CD4-positive, alpha-beta memory T cell (primary cell): ENCODE measurements at places on chromosomes 7 and 10.

GRCh38 chr10:102919246-102919959, 1.3 kb downstream of the CNNM2 start:
- DNase-seq = no peak

DNA sequence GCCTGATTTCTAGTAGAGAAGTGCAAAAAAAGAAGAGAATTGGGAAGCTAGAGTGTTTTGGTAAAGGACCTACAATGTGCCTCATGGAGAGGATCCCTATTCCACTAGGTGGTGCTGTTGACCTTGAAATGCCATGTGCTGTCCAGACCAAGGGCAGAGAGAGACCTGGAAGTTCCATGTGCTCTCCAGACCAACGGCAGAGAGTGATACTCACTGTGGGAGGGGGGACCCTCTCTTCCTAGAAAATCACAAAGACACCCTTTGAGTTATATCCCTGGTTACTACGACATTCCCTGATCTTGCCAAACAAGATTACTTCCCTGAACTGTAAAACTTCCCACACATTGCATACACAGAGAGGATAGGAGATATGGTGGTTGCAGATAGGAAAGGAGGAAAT, 212.7 kb upstream of the ZNF804B start:
- peak; percentile 9 for DNase-seq

DNA sequence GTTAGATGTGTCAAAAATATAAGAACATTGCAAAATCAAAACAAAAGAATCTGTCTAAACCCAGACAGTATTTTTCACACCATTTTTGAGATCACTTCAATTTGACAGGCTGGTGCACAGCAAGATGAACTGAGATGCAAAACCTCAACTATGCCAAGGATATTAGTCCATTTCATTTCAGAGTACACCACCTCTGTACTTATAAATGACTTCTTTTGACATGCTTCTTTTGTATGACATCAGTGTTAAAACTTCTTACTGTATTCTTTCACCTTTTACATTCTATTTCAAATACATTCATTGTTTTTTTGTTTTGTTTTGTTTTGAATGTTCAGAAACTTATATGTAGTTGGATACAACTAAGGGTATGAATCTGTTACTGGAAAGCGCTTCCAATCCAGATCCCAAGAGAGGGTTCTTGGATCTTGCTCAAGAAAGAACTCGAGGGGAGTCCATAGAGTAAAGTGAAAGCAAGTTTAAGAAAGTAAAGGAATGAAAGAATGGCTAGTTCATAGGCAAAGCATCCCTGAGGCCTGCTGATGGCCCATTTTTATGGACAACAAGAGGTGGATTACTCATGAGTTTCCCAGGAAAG, 23.5 kb upstream of the GPR141 start:
- DNase-seq = no peak

DNA sequence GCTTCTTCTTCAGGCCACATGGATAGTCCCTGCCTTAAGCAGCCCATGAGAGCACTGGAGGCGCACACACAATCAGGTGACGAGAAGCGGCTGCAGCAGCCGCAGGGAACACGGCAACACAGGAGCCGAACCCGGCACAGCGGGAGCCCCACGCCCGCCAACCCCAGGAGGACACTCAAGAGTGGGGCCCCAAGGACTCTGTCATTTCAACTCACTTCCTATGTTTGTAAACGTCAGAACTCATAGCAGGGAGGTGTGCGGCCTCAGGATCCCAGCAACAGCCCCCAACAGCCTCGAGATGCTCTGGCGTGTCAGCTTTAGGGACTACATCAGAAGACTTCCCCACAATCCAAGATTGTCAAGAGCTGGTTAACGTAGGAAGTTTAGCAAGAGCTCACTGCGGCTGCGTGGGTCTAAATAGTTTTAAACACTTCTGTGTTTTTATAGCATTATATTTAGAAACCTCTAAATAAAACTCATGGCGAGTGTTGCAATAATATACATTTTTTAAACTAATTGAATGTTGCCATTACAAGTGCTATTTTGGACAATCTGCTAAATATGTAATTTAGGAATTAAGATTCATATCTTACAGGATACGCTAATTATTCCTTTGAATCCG, 123.4 kb downstream of the MAD1L1 start:
- DNase-seq = no peak

GRCh38 chr7:126948664-126949063, 304.1 kb downstream of the GRM8 start:
- no peak for DNase-seq

DNA sequence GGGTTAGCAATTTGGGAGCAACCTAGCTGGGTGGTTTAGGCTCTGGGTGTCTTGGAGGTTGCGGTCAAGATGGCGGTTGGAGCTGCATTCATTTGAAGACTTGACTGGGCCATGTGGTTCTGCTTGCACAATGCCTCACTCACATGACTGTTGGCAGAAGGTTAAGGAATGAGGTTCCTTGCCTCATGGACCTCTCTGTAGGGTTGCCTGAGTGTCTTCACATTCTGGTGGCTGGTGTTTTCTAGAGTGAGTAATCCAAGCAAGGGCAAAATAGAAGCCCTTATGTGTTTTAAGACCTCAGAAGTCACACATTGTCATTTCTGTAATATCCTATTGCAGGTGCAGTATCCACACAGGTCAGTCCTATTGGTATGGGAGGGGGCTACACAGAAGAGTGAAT, 52.0 kb downstream of the CDK14 start:
- no peak for DNase-seq

DNA sequence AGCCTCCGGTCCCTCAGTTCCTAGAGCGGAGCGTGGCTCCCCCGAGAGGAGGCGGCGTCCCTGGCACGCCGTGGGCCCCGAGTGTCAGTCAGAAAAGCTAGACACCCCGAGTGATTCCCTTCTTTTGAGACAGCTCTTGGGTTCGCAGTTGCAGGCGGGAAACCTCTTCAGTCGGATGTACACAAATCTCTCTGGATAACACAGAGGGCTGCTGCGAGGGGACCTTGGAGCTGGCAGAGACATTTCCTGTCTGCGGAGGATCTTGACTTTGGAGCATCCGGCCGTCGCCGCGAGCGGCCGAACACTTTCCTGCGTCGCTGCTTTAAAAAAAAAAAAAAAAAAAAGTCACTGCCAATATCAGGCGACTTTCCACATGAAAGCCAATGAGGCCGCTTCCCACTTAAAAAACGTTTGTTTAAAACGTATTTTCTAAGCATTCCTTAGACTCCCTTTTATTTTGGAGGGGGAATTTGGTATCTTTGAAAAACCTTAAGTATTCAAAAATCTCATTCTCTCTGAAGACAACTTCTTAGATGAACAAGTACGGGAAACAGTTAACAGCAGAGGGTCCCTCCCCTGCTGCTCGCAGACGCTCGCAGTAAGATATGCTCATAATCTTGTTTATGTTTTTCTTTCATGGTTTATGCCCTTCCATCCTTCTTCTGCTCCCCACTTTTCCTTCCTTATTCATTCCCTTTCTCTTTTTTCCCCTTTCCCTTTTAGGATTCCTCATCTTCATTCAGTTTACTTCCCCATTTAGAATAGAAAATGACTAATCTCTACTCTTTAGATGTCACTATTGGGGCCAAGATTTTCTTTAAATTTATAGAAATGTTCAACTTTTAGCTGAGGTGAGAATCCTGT, 10.0 kb downstream of the HHEX start:
- no peak for DNase-seq

- DNase-seq = no peak
Observed at GRCh38 chr10:123478116-123478515, 188.0 kb upstream of the GPR26 start.

DNA sequence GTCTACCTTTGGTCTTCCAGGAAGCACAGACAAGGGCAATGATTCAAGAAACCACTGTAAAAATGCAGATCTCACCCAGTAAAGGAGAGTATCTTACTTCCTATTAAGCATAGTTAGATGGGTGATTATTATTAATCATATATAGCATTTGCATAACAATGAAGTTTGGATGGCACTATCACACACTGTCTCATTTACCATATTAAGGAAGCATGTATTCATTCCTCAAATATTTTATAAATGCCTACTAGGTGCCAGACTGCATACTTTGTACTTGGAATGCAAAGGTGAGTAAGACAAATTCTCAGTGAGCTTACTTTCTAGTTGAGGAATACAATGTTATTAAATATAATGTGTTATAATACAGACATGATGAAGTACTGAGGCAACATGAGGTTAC, 53.9 kb upstream of the SKAP2 start:
- no peak for DNase-seq

DNA sequence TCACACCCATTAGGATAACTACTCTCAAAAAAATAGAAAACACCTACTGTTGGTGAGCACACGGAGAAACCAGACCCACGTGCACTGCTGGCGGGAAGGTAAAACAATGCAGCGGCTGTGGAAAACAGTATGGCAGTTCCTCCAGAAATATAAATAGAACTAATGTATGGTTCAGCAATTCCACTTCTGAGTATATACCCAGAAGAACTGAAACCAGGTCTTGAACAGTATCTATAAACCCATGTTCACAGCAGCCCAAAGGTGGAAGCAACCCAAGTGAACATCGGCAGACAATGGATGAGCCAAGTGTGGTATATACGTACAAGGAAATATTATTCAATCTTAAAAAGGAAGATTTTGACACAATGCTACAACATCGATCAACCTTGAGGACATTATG, 164.7 kb downstream of the ZMYND11 start:
- DNase-seq = no peak

DNA sequence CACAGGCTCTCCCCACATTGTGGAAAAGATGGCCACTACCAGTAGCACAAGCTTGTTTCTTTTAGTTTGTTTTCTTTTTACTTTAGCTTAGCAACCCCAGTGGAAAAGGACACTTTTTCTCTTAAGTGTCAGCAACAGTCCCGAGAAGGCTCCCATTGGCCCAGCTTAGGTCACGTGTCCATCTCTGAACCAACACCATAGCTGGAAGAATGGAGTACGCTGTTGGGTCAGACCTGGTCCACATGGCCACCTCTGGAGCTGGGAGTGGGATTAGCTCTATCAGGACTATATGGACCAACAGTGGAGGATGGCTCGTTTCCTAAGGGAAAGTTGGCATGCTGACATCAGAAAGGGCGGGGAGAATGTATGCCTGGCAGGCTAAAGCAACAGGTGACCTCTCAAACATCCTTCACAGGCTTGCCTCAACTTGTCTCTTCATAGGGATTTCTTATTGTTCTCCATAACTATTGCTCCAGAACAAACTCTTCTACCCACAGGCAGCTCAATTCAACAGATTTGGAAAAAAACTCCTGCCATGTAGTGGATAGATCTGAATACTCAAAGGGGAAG, 27.6 kb upstream of the NEUROG3 start:
- DNase-seq = no peak

DNA sequence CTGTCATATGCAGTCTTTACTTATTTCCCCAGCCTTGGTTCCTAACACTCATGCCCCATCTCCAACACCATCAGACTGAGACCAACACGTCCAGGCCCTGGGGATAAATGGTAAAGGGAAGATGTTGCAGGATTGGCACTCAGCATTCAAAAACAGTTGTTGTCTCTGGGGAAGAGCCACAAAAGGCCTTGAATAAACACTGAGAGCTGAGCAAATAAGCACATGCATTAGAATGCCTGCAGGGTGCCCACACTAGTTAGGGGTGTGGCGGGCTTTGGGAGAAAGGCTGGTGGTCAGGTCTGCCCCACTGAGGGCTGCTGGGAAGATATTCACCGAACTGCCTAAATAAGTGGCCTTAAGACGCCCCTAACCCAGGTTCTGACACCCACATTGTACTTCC, 391.0 kb downstream of the GFRA1 start:
- no peak for DNase-seq

DNA sequence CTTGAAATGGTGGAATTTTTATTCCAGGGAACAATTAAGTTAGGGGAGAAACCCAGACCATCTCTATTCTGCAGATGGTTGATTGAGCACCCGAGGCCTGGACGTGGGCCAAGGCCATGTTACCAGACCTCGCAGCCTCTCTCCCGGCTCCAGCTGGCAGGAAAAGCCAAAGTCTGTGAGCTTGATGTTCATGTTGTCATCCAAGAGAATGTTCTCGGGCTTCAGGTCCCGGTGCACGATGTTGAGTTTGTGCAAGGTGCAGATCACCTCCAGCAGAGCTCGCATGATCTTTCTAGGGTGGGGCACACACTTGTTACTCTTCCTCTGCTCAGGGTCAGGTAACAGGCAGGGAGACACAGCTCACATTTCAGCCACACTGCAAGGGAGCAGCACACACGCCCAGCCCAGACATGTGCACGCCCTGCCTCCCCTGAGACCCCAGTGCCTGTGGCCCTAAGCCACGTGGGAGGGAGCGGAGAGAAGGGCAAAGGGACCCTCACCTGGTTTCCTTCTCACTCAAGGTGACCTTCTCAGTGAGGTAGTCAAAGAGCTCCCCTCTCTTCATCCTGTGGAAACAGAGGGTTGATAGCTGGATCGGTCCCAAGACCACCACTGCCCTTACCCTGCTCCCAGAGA, 9.5 kb downstream of the PHKG1 start:
- DNase-seq = no peak

- DNase-seq = no peak
Observed at GRCh38 chr10:3886641-3887251, 101.7 kb upstream of the KLF6 start.

DNA sequence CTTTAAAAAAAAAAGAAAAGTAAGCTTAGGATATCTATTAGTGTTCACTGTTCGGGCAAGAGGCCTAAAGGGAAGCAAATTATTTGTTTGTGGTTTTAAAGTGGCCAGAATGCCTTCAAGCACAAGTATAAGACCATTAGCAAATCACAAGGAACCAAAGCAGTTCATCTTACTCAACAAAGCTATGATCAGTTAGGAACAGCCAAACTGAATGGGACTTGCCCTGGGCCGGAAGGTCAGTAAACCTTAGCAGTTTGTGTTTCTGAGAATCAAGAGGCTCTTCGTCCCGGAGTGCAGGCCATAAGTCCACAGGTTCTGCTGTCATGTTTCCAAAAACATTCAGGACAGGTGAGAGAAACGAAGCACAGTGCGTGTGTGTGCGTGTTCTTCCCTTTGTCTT, 4.5 kb downstream of the FBXW4 start:
- DNase-seq = no peak
